Pulmonary artery endothelial cell (primary cell): ENCODE measurements at places on chromosomes 6 and 20.

GRCh38 chr20:1469925-1470571 is 3.4 kb upstream of the NSFL1C start:
- DNase-seq, result peak; percentile 95

GRCh38 chr6:132023490-132023889 is 72.3 kb upstream of the CCN2 start:
- no peak for DNase-seq

GRCh38 chr20:17281478-17281877 is 54.6 kb downstream of the PCSK2 start:
- DNase-seq, result no peak

DNA sequence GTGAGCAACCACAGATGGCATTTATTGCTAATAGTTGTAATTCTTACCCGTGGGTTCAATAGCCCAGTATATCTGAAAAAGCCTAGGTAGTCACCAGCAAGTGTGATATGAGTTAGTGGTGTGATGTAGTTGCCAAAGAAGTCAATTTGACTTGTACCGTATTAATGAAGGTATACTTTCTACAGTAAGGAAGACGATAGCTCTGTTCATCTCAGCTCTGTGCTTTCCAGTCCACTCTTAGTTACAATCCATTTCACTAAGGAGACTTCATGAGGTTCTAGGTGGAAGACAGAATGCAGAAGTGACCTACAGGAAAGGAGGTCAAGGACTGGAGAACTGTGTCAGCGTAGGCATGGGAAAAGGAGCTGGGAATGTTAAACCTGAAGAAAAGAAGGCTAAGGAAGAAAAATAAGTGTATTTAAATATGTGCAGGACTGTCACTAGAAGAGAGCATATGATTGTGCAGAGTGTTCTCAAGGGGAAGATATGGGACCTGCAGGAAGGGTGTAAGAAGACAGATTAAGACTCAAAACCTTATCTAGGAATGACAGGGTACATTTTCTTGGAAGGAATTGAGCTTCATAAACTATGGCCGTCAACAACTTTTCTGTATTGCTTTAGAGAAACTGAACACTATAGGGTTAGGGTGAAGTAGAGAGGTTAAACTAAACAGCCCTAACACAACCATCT is 116.9 kb upstream of the SCGN start:
- no peak for DNase-seq

GRCh38 chr20:59836767-59837166 is 96.7 kb downstream of the SYCP2 start:
- no peak for DNase-seq

- DNase-seq, result no peak
These were observed 496.2 kb upstream of the SULF2 start for GRCh38 chr20:48281501-48281900.

GRCh38 chr6:140623498-140623897 is 1249.0 kb upstream of the CITED2 start:
- no peak for DNase-seq

DNA sequence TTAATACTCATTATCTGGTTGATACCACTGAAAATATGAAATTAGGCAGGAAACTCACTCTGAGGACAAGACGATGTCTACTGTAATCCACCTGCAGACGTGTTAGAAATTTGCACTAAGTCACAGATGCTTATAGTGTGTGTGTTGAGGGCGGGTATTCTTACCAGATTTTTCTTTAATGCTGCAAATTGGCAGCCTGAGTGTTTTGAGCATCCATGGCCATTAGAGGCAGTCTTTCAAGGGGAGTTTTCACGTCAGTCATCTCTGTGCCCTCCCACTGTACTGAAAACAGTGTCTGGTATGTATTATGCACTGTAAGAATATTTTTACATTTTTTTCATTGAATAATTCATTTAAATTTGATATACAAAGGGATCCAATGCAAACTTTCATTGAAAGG is 266.5 kb upstream of the QKI start:
- no peak for DNase-seq

DNA sequence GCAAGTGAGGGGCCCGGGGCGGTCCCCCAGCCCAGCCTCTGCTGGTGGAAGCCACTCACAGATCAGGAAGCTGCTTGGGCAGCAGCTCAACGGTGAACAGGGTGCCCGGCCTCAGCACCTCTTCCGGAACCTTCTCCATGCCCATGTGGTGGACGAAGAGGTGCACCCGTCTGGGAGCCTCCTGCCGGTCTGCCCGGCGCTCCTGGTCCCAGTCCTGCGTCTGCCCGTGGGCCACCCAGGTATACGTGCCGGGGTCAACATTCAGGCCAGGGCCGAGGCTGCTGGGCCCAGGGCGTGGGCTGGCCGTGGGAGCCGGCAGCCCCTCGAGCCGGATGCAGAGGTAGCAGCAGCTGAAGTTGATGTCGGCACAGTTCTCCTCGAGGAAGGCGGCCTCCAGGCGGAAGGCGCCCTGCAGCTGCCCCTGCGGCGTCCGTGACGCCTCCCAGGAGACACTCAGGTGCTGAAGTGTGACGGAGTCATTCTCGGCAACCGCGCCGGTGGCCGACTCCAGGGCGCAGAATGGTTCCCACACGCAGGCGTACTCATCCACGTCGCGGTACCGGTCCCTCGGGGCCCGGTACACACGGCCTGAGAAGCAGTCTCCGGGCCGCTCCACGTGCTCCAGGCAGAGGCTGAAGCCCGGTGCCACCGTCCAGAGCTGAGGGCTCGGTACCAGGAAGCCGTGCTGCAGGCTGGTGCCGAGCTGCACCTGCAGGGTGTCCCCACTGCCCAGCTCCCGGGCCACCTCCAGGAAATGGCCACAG is 8.7 kb downstream of the FNDC11 start:
- DNase-seq, result no peak

- no peak for DNase-seq
These were observed 336.4 kb upstream of the SOX4 start for GRCh38 chr6:21257125-21257524.

DNA sequence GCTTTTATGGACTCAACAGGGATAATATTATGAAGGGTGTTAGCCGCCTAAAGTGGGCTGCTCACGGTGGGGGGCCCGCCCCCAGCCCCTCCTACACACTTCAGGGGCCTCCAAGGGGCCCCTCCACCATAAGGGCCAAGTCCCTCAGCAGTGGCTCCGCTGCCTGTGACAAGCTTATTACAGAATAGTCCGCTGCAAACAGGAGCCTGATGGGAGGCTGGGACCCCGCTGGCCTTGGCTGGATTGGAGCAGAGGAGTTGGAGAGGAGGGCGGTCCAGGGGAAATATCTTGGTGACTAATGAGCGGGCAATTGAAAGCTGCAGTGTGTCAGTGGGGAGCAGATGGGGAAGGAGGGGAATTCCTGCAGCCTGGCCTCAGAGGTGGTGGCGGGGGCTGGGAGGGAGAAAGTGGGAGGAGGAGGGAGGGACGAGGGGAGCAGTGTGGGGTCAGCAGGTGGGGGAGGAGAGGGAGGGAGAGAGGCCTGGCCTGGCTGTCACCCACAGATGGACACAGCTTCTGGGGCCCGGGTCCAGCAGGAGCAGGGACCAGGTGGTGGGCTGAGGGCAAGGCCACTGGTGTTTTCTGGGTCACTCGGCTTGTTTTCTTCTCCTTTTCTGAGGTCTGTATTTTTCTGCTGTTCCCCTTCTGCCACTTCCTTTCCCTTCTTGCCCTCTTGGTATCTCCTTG is 57.6 kb upstream of the FOXP4 start:
- DNase-seq, result no peak

DNA sequence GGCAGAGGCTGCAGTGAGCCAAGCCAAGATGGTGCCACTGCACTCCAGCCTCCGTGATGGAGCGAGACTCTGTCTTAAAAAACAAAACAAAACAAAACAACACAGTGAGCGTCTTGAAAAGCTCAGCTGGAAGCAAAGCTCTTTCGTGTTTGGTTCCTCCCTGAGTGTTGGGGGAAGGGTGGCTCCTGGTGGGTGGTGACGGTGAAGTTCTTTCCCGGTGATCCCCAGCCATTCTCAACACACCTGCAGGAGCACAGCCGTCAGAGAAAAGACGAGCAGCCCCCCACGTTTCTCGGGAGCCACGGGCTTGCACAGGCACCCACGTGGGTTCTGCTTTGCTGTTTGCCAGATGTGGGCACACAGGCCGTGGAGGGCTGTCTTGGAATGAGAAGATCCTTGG is 3.2 kb downstream of the BHLHE23 start:
- DNase-seq, result no peak

- DNase-seq, result no peak
These were observed 52.6 kb upstream of the CD93 start for GRCh38 chr20:23138682-23139081.

- no peak for DNase-seq
These were observed 19.2 kb downstream of the CHMP4B start for GRCh38 chr20:33830371-33830770.

DNA sequence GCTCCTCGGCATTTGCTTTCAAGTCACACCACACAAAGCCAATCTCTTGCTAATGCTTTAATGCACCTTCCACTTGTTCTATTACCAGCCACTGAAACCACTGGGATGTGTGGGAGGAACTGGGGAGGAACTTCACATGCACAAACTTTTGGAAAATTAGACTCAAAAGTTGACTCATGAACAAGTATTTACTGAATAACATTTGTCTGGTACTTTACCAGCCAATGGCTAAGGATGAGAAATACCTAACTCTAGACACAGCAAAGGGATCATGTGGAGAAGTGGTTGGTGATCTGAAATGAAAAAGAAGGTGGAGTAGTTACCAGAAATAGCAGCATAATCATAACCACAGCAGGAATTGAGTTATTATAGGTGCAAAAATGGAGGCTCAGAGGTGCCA is 554.0 kb upstream of the NOX3 start:
- no peak for DNase-seq

DNA sequence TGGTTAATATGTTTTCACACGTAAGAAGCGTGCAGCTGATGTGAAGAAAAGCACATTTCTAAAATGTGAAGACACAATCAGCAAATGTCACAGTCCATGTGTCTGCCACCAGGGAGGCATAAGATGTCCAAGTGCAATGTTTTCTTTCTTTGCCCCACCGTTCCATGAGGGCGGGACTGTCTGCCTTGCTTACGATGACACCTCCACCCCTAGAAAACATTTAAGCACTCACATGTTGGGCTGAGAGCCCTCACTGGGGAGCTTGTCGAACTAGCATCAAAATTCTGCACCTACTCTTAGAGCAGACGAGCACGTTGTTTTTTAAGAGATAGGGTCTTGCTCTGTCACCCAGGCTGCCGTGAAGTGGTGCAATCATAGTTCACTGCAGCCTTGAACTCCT is 57.6 kb downstream of the PSMG4 start:
- DNase-seq, result no peak

DNA sequence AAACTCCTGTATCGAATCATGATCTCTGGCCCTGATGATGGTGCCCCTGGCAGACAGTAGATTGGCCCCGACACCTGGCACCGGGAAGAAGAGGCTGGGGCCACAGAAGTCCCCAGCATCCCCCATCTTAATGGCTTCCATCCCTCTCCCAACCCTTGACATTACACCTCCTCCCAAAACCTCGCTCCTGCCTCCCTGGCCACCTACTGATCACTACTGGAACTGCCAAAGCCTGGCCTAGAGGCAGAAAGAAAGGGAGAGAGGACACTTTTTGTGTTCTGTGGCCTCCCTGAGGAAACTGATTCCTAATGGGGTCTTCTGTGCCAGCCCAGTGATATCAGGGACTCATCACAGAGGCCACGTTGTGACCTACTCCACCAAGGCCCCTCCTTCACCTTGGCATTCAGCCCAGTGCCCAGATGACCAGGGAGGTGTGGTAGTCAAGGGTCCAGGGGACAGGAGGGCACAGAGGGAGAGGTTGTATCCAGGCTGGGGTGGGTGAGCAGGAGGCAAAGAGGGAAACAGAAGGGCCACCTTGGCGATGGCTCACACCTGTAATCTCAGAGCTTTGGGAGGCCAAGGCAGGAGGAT is 6.1 kb downstream of the C20orf173 start:
- DNase-seq, result no peak

- DNase-seq, result no peak
These were observed 10.2 kb upstream of the FOXC1 start for GRCh38 chr6:1599469-1599868.

GRCh38 chr6:20916086-20916485 is 381.8 kb downstream of the CDKAL1 start:
- DNase-seq, result peak; percentile 26

DNA sequence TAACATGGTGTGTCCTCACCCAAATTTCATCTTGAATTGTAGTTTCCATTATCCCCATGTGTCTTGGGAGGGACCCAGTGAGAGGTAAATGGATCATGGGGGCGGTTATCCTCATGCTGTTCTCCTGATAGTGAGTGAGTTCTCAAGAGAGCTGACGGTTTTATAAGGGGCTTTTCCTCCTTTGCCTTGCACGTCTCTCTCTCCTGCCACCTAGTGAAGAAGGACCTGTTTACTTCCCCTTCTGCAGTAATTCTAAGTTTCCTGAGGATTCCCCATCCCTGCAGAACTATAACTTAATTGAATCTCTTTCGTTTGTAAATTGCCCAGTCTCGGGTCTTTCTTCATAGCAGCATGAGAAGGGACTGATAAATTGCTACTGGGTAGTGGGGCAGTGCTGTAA is 789.3 kb downstream of the FRK start:
- DNase-seq, result no peak

- DNase-seq, result no peak
These were observed 54.2 kb downstream of the HFE start for GRCh38 chr6:26141378-26141904.

GRCh38 chr6:6723921-6724538 is 135.5 kb downstream of the LY86 start:
- DNase-seq, result peak; percentile 75

GRCh38 chr6:12200015-12200564 is 90.1 kb upstream of the EDN1 start:
- DNase-seq, result no peak

GRCh38 chr20:32959351-32960221 is 44.6 kb downstream of the SUN5 start:
- no peak for DNase-seq

DNA sequence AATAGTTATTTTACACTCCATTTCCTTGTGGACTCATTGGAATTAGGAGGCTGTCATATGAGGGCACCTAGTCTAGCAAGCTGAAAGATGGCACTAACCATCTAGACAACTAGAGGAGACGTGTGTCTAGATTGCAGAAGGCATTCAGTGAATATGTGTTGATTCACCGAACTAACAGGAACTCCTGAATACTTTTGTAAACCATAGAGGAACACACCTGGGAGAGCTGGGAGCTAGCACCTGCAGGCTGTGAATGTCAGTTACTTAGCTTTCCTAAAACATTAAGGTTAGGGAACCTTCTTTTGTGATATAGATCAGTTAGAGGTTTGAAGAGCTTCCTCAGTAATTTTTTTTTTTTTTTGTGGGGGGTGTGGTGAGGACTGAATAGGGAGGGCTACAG is 7.7 kb downstream of the OPN5 start:
- DNase-seq, result no peak

- peak; percentile 1 for DNase-seq
These were observed 394.8 kb upstream of the NOX3 start for GRCh38 chr6:155850408-155850841.

DNA sequence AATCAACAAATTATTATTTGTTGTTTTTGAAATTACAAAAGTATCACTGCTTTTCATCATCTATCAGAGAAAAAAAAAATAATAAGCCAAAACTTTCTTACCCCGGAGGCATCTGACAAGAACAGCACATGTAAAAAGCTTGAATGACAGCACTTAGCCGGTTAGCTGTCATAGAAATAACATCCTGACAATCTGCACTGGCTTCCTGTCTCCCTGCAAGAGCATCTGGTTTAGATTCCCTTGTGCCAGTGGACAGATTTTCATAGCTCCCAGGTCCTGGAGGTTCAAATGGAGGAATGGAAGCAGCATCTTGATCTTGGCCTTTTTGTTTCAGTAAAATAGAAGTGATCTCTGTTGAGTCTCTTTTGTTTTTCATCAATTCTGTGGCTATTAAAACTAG is 74.8 kb downstream of the HACE1 start:
- DNase-seq, result peak; percentile 19

GRCh38 chr6:157498817-157499216 is 117.8 kb downstream of the ZDHHC14 start:
- DNase-seq, result no peak
